ENCODE measurements at places on chromosomes 11 and 22.

DNA sequence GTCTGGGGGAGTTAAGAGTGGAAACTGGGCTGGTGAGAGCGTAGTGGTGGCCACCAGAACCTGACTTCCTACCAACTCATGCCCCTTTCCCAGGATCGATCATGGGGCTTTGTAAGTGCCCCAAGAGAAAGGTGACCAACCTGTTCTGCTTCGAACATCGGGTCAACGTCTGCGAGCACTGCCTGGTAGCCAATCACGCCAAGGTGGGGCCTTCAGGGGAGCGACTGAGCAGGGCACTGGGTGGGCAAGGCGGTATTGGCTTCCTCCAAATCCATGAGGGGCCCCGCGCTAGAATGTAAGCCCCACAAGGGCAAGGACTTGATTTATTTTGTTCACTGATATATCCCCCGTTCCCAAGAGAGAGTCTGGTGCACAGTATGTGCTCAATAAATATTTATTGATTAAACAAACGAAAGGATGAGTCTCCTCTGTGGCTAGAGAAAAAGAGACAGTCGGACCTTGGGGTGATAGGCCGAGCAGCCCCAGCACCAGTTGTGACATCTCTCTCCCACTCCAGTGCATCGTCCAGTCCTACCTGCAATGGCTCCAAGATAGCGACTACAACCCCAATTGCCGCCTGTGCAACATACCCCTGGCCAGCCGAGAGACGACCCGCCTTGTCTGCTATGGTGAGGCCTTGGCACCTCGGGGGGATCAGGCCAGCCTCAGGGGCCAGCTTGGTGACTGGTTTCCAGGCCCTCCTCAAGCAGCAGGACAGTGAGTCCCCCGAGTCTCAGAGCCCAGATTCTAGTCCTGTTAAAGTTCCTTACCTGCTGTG is 765 bp downstream of the ZFPL1 start:
- DNase-seq = no peak

- no peak for DNase-seq
Observed at GRCh38 chr22:31615940-31616314, 46.1 kb downstream of the PISD start.

DNA sequence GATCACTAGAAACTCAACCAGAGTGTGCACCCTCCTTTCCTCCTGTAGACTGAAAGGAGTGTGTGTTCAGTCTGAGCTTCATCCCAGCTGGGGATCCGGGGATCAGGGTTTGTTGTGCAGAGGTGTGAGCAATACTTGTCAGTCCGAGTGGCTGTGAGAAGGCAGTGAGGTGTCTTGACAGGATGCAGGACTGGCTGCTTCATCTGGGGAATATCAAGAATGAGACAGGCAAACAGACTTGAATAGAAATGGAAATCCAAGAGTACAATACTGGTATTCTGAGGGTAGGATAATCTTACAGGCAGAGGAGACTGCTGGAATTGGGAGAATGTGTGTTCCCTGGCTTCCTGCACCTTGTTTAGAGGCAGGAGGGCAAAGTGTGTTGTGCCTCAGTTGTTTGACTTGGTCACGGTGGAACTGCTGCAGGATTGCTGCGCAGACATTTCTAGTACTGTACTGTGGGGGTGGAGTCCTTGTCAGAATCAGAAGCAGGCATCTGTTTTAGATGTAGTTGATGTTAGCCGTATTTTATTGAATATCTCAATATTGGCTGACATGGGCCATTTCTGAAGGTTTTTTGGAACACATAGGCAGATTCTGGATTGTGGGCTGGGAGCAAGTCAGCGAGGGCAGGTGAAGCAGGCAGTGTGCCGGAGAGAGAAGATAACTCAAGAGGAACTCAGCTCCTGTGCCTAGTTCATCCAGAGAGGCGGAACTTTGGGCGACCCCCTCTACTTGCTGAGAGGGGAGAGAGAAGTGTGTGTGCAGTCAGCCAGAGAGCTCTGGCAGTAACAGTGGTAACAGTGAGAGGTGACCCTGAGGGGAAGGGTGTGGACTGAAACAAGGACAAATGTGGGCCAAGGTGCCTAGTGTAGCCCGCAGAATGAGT is 27.1 kb upstream of the GRK2 start:
- DNase-seq = no peak

- no peak for DNase-seq
Observed at GRCh38 chr11:104094576-104094975, 58.1 kb downstream of the DDI1 start.

DNA sequence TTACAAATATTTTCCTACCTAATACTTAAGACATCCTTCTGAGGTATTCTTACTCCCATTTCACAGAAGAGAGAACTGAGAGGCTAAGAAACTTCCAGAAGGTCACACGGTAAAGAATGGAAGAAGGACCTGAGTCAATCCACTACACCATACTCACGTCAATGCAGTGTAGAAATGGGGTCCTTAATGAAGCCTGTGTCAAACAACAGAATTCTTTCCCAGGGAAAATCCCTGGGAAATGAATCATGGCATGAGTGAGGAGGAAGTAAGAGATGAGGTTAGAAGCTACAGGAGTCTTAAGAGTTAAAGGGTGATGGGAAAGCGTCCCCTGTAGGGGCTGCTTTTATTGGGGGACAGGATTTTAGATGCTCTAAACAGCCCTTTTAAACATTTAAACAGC is 147.9 kb downstream of the C11orf91 start:
- DNase-seq = no peak

GRCh38 chr11:93113824-93114223 is 84.0 kb downstream of the SLC36A4 start:
- no peak for DNase-seq

GRCh38 chr11:83073884-83074283 is 2.2 kb upstream of the RAB30 start:
- no peak for DNase-seq

DNA sequence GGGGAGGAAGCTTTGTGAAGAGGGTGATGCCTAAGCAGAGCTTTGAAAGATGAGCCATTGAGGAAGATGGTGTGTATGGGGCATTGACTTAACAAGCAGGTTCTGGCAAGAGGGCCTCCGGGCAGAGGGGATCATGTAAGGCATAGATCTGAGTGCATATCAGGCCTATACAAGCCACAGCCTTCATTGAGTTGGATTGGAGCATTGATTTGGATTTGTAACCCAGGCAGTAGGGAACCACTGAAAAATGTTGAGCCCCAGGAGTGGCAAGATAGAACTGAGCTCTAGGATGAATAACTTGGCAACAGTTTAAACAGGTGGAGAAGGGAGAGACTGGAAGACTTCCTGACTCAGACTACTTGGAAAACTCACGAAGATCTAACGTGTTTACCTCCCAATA is 21.4 kb downstream of the PANX1 start:
- DNase-seq = no peak

DNA sequence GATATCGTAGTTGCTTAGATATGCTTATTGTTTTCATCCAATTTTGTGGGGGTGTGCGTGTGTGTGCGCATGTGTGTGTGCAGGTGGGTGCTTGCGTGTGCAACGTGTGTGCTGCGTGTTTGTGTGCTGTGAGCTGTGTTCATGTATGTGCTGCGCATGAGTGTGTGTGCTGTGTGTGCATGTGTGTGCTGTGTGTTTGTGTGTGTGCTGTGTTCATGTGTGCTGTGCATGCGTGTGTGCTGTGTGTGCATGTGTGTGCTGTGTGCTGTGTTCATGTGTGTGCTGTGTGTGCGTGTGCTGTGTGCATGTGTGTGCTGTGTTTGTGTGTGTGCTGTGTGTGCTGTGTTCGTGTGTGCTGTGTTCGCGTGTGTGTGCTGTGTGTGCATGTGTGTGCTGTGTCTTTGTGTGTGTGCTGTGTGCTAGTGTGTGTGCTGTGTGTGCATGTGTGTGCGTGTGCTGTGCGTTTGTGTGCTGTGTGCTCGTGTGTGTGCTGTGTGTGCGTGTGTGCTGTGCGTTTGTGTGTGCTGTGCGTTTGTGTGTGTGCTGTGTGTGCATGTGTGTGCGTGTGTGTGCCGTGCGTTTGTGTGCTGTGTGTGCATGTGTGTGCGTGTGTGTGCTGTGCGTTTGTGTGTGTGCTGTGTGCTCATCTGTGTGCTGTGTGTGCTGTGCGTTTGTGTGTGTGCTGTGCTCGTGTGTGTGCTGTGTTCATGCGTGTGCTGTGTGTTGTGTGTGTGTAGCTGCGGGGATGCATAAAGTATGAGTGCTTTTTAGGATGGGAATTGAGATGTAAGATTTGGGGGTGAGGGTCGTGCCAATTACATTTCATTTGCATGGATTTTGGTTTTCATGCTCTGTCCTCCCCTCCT is 7.6 kb downstream of the IGF2 start:
- DNase-seq = no peak

GRCh38 chr11:96578379-96578778 is 188.6 kb downstream of the JRKL start:
- no peak for DNase-seq

DNA sequence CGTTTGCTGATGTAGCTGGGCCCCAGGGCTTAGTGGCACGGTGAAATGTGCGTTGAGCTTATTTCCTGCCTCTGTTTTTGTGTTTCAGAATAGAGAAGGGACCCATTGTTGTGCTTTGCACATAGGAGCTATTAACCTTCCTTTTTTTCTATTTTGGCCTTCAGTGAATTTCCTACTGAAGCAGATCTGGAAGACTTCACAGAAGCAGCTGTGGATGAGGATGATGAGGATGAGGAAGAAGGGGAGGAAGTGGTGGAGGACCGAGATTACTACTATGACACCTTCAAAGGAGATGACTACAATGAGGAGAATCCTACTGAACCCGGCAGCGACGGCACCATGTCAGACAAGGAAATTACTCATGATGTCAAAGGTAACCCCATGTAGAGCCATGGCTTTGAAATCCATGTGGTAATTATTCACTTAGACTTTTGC is 37.4 kb upstream of the ST14 start:
- no peak for DNase-seq

- DNase-seq = no peak
Observed at GRCh38 chr11:10041748-10042446, 252.1 kb downstream of the SBF2 start.

GRCh38 chr11:95700471-95700817 is 89.1 kb downstream of the FAM76B start:
- no peak for DNase-seq

DNA sequence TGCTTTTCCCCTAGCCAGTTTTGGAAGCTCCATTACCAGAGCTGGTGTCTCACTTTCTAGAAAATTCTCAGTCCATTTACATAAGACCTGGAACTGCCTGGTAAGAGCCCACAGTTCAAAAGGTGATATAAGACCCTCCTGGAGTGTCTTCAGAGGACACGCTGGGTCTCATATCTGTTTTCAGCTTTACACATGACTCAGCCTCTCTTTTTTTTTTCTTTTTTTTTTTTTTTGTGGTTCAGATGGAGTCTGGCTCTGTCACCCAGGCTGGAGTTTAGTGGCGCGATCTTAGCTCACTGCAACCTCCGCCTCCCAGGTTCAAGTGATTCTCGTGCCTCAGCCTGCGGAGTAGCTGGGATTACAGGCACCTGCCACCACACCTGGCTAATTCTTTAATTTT is 30.7 kb downstream of the WEE1 start:
- DNase-seq = no peak

GRCh38 chr11:118789501-118790356 is 1.2 kb downstream of the DDX6 start:
- peak; percentile 13 for DNase-seq

DNA sequence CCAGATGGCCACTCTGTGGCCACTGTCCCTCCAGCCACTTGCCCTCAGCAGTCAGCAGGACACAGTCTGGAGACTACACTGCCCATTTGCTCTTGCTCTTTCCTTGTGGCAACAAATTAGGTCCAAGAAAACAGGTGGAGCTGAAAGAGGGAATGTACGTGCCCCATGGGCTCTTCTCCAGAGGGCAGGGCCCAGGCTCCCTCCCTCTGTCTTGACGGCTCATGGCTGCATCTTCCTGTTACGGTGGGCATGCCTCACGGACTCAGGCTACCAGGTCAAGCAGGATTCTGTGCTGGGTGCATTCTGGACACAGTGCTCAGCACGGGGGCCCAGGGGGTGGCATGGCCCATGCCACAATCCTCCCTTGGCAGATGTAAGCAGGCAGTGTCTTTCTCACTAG is 71.3 kb downstream of the MED15 start:
- DNase-seq = no peak

GRCh38 chr22:37609240-37610152 is 862 bp downstream of the GGA1 start:
- DNase-seq = no peak

DNA sequence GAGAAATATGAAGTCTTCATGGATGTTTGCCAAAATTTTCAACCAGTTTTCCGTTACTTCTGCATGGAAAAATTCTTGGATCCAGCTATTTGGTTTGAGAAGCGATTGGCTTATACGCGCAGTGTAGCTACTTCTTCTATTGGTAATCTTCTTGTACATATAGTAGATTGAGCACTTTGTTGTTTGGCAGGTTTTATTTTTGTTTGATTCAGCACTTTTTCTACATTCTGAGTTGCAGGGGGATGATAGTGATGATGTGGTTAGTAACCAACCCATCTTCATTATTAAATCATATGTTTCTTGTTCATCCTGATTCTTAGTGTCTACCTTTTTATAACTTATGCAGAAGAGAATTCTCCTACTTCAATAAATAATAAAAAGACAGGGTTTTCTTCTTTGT is 121.6 kb downstream of the C11orf65 start:
- DNase-seq = no peak

DNA sequence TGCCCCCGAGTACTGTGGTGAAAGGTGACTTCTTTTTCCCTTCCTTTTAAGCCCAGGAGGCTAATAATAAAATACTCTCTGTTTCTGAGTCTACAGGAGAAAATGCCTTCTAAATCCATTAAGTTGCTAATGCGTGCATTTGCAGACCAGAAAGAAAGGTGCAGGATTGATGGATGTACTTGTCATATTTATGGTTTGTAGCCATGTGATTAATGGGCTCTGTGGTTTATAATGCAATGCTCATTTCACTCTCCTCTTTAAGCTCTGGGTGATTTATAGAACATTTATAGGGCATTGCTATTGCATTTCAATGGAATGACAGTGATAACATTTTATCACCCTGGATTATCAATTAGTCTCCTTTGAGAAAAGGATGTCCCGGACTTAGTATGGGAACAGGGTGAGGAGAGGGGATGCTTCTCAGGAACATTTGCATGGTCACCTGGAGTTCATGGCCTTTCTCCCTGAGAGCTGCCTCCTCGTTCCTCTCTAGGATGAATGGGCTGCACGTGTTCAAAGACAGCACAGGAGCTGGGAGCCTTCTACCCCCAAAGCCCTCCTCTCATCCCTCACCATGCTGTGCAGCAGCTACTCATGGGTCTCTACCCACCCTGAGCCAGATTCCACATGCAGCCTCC is 82.8 kb upstream of the HMGXB4 start:
- DNase-seq = no peak
